Hepatic stellate cell (primary cell): ENCODE measurements at places on chromosomes 1 and 21.

DNA sequence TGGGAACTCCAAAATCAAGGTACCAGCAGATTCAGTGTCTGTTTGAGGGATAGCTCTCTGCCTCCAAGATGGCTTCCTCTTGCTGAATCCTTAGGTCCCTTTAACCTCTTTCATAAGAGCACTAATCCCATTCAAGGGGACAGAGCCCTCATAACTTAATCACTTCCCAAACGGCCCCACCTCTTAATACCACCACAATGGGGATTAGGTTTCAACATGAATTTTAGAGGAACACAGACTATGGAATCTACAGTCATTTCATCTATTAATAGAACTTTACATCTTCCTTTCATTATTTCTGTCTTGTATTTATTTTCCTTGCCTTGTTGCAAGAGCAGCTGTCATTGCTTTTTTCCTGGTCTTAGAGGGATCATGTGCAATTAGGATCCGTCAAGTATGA lies 30.3 kb downstream of the HOOK1 start:
- DNase-seq: no peak

DNA sequence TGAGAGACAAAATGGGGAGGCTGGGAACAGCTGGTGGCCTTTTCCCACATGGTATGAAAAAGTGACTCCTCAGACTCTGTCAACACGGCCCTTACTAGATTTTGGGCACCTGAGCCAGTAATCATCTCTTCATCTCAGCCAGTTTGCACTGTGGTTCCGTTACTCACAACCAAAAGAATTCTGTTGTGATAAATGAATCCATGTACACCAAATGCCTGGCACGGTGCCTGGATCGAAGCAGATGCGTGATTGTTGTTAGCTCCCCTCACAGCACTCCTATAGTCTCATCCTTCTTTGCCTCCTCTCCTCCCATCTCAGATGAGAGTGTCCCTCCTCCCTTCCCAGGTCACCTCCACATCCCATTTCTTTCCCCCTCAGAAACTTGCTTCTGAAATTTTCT lies 57.9 kb upstream of the GJB5 start:
- DNase-seq: no peak

DNA sequence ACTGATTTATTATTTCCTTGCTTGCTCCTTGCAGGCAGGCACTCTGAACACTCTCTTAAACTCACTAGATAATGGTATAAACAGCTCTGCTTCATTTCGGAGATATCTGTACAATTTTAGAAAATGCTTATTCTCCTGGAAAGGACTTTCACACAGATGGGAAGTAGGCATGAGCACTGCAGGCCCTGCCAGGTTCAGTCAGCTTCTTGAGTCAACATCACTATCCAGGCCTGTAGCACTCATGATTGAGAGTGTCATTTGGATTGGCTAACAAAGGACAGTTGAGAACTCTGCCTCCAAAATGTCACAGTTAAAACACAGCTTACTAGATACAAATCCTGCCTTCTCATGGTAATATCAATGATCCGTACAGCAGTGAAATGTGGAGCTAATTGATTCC lies 181.9 kb downstream of the CYYR1 start:
- no peak for DNase-seq

DNA sequence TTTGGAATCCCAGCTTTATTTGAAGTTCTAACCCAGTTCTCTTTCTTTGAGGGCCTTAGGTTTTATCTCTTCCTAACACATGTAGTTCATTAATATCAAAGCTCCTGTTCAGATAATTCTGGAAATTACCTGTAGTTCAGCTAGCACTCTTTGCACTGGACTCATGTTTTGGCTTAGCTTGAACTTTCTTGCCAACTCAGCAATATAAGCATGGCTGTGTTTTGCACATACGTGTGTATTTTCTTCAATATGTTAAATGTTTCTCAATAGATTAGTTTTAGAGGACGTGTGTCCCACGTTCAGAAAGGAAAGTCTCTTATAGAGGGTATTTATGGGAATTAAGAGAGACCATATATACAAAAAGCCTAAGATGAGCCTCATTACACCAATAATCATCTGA lies 271.8 kb upstream of the USP25 start:
- DNase-seq: no peak

GRCh38 chr1:34341896-34342295 lies 165.2 kb downstream of the C1orf94 start:
- DNase-seq: no peak

DNA sequence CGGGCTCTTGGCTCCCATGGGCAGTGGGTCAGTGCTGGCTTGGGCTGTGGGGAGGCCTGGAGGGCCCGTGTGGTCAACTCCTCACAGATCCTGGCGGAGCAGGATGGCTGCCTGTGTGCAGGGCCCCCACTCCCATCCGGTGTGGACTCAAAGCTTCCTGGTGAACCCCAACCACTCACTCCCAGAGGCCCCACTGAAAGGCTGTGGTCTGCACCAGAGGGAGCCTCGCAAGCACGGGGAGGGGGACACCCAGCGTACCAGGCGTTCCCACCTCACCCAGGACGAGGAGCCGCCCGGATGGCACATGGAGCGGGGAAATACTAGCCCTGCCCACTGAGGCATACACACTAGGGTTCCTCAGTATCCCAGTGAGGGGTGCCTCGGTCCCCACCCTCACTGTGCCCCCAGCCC lies 75.4 kb upstream of the ACTRT2 start:
- DNase-seq: no peak

- DNase-seq: no peak
These were observed 59.2 kb downstream of the TLR5 start for GRCh38 chr1:223083831-223084230.

- DNase-seq: peak; percentile 69
These were observed 139.2 kb downstream of the CLIC6 start for GRCh38 chr21:34807881-34808568.

DNA sequence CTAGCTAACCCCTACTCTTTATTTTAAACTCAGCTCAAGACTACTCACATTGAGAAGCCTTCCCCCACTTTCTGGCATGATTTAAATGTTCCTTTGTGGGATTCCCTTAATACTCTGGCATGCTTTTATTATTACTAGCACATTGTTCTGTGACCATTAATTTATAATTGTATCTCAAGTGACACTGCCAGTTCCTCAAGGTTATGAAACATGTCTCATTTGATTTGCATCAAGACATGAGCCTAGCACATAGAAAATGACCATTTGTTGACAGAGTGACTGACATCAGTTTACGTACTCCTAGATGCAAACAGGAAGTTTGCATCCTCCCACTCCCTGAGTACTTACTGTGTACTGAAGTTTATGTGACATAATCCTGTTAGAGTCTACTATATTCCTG lies 15.2 kb downstream of the RGS4 start:
- no peak for DNase-seq

GRCh38 chr1:193013005-193013404 lies 46.2 kb downstream of the UCHL5 start:
- peak; percentile 26 for DNase-seq

DNA sequence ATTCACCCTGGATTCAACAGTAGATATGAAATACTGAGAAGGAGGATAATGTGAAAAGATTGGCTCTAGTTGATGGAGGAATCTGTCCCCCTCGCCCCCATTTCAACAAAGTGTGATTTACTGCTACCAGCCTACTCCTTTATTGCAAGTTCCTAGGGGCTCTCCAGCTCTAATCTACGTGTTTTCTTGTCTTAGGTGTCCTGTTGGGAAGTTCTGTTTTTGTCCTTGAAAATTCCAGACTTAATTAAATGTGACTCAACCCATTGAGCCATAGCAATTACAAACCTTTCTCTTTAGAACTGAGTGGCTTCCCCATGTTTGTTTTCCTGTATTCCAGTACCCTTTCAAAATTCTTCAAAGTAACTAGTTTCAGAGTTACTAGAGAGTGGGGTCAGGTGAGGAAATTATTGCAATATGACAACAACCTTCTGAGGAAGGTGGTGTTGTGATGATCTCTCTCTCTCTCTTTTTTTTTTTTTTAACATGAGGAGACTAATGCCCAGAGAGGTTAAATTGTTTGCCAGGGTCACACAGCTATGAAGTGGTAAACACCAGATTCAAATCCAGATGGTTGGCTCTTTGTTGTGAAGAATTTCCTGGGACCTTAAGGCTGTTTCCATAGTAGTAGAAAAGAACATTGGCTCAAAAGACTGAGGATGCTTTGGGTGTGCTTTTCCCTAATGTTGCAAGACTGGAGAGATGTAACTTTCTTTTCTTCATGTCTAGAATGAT lies 3.5 kb downstream of the RGL1 start:
- no peak for DNase-seq

DNA sequence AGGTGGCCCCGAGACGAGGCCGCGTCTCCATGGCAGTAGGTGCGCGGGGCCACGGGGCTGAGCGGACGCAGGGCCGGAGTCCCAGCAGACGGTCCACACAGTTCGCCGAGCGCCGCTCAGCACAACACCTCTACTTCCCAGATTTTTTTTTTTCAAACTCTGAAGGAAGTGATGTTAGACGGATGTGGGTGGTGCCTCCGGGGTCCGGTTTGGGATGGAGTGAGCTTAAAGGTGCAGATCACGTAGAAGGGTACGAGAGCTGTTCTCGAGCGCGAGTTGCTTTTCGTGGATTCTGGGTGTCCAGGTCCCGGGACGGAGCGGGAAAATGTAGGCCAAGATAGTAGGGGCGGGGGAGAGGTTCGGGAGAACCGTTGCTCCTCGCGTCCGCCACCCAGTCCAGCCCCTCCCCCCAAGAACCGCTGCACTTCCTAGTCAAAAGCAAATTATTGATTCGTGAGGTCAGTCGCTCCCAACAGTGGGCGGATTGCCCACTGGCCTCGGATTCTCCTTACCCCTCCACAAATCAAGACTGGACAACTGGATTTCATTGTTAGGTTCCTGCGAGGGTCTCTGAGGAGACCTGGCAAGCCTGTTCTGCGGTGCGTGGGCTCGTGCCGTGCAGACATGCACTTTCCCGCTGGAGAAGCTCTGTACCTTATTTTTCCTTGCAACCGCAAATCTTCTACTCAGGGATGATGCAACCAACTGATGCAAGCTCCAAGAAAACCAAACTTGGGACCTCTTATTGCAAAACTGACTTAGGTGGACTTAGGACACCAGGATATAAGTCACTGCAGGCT lies at the start of gene TXNDC12:
TXNDC12 (minus strand) TSS at position 126 of the 800 bp plus-strand sequence; CDS start at position 31, 95 bp downstream.
- peak; percentile 90 for DNase-seq

DNA sequence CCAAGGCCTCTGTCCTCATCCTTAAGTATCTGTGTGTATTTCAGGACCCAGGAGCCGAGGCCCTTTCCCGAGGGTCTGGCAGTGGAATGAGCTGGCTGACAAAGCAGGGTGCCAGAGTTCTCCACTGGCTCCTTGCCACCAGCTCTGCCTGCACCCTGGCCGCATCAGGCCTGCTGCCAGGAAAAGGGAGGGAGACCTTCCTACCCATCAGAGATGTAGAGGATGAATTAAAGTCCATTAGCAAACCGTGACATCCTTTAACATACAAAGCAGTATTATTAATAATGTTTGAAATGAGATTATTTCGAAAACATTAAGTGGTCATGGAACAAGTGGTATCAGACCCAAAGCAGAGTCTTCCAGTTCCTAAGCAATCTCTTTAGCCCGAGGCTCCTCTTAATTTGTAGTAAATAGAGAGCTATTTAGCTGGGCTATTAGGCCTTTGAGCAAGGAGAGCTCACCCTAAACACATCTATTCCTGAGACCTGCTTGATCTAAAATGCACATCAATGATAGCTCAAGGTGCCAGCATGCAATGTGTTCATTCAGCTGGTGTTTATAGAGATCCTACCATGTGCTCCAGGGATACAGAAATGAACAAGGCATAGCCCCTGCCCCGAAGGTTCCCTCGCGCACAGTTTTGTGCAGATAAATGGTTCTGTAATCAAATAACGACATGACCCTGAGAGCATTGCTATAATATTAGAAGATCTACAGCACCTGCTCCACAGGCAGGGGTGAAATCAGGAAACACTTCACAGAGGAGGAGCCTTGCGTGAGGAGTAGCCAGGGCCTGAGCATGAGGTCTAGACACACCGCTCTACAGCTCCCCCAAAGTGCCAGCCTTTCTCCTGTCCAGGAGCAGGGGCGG lies 44.0 kb downstream of the FAM163A start:
- no peak for DNase-seq

GRCh38 chr1:182235604-182235951 lies 156.0 kb downstream of the GLUL start:
- DNase-seq: no peak

DNA sequence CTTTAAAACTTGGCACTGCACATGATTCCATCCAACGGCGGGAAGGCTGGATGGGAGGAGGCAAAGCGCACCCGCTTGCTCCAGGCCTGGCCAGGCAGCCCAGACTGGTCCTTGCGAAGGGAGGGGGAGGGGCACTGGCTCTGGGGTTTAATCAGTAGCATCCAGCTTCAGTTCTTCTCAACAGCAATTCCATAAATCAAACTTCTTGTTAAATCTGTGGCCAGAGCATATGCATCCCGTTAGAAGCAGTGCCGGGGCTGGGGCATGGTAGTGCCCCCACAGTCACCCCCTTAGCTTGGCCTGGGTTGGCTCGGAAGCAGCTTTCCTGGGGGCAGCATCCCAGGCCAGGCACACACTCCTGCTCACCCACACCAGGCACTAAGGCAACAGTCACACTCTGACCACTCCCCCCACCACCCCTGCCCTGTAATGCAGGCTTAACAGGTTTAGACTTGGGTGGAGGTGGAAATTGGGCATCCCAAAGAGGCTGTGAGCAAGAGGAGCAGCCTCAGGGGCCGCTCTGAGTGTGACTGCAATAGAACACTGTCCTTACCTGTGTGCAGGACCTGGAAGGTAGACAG lies 94.1 kb upstream of the CASZ1 start:
- no peak for DNase-seq

GRCh38 chr1:59640851-59641250 lies 173.9 kb upstream of the HOOK1 start:
- no peak for DNase-seq

DNA sequence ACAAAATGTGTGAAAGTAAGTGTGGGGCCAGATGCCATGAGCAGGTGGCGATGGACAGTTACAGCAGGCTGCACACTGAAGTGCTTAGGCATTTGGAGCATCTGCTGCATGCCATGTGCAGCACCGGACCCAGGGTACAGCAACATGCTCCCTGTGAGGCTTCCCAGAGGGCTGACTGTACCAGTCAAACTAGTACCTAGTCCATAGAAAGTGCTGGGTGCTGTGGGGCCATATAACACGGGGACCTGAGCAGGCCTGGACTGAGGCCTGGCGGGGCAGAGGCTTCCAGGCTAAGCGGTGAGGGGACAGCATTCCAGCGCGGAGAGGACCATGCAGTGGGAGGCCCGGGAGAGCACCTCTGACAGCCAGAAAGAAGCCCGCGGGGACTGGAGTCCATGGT lies 29.9 kb upstream of the PKP1 start:
- no peak for DNase-seq
